ENCODE measurements at places on chromosomes 11 and 22. TPM values are rescaled to one million over a fixed set of nuclear protein-coding genes. Genes with fewer than 3 reads are reported as not detected.

The NTM gene
- 4.7 TPM for total RNA-seq

The CHADL gene
- total RNA-seq, result 0.33 TPM

The LRRC4C gene
- 0.66 TPM for total RNA-seq

The NDUFV1 gene
- total RNA-seq, result 302 TPM

The CHRM1 gene
- not detected for total RNA-seq

The CD59 gene
- 15.2 TPM for total RNA-seq

The CBLIF gene
- not detected for total RNA-seq

The PKNOX2 gene
- 2.2 TPM for total RNA-seq

The OTOG gene
- 0.69 TPM for total RNA-seq

GRCh38 chr11:123653483-123653826 is 969 bp downstream of the SCN3B start:
- no peak for DNase-seq

DNA sequence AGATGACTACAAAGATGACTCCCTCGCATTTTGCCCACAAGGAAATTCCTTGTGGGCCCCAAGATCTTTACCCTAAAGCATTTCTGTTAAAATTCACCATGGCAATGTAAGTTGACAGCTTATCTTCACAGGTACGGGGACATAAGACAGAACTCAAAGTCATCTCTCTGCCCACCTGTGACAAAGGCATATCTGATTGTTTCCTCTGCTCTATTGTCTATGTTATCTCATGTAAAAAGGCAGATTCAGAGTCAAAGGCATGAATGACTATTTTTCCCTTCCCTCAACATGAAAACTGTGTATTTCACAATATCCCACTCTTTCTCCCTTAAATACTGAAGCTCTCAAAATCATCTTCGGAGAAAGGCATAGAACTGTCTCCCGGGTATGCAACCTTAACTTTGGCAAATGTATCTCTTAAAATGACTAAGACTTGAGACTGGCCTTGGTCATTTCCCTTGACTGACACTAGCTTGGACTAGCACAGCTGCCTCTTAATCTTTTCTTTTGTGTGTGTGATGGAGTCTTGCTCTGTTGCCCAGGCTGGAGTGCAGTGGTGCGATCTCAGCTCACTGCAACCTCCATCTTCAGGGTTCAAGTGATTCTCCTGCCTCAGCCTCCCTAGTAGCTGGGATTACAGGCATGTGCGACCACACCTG is 103.2 kb downstream of the MICAL3 start:
- no peak for DNase-seq

DNA sequence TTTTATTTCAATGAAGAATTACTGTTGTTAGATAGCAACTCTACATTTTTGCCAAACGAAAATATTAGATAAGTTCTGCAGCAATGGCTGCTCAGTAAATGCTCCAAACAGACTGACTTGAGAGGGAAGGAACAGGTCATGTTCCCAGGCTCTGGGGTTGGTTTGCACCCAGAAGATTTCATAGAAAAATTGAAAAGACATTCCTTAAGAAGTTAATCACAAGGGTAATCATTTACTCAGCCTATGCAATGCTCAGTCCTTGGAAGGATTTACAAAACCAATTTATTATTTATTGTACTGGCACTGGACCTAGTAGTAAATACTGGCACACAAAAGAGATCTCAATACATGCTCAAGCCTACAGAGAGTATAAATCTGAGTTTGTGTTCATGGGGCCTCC is 179.1 kb upstream of the MTNR1B start:
- no peak for DNase-seq

DNA sequence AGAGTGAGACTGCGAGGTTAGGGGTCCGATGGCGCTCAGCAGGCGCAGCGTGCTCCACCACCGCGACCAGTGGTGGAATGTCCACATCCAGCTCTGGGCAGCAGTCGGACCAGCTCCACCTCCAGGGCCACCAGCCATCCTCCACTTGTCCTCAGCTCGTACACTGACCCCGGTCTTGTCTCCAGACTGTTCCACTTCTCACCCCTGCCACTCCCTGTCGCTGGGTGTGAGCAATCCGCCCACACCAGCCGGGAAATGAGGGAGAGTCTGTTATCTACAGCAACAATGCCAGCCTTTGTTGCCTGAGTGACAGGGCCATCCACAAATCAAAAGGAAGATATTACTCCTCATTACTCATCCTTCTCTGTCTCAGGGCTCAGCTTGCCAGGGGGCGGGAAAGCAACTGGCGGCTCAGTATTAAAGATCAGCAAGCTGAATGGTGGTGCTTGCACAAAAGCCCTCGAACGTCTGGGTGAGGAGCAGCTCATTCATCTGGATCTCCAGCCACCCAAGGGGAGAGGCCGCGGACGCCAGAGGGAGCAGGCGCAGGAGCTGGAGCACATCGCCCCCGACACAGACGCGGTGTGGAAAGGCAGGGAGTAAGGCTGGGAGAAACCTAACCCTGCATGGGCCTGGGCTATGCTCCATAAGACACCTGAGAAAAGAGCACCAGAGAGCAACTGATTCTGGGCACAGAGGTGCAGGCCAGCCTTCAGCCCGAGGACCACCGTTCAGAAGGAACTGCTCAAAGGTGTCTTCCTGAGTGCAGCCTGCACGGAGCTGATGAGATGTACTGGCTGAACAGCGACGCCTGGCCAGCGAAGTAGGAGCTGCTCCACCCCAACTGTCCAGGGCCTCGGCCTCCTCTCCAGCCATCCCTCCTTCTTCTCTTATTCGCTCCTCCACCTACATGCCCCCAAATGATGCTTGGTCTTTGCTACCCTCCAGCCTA is 21.9 kb downstream of the IGSF9B start:
- DNase-seq, result peak; percentile 57

DNA sequence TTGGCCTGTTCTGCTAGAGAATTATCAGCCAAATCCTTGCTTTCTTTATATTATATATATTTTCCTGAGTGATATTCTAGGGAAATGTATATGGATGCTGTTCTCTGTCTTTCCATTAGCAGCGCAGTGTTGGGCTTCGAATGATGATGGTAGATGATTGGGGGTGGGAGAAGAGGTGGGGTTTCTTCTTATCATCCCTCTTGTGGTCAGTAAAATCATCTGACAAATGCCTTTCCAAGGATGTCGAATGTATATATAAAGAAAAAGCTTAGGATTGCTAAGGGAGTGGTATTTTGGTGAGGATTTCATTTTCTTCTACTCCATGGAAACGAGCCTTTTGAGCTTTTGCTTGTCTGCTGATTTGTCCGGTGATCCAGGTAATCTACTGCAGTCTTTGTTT is 48.9 kb downstream of the ARHGEF12 start:
- DNase-seq, result peak; percentile 32

- DNase-seq, result no peak
Observed at GRCh38 chr11:116093065-116093464, 588.9 kb upstream of the CADM1 start.

GRCh38 chr11:15195454-15196200 is 80.9 kb downstream of the INSC start:
- no peak for DNase-seq

- no peak for DNase-seq
Observed at GRCh38 chr11:72958791-72959190, 144.6 kb downstream of the ATG16L2 start.

DNA sequence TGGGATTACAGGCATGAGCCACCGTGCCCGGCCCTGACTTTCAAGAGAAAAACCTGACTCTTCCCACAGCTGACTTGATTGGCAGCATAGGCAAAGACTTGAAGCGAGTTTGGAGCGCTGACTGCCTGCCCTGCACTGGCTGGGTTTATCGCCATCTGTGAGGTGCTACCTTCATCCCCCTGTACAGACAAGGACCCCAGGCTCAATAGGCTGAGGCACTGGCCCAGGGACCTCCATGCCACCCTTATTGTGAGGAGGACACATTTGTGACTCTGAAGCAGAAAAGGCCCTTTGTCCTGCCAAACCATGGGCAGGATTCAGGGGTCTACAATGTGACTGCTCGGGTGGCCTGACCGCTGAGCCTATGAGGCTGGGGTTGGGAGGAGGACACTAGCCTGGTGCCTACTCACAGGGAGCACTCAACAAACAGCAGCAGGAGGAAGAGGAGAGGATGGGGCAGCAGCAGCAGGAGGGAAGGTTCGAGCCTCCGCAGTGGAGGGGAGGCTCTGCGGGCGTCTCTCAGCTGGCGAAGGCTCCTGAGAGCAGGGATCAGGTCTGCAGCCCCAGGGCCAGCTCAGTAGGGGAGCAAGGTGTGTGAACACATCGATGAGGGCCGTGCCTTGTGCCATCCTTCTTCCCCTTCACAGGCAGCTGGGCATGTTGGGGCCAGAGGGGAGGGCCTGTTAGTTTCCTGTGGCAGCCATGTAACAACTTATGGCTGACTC is 72.9 kb upstream of the WNT7B start:
- DNase-seq, result no peak

- no peak for DNase-seq
Observed at GRCh38 chr11:70205049-70205725, 2.1 kb downstream of the FADD start.

- DNase-seq, result no peak
Observed at GRCh38 chr11:96335388-96335787, 7.6 kb downstream of the MAML2 start.

DNA sequence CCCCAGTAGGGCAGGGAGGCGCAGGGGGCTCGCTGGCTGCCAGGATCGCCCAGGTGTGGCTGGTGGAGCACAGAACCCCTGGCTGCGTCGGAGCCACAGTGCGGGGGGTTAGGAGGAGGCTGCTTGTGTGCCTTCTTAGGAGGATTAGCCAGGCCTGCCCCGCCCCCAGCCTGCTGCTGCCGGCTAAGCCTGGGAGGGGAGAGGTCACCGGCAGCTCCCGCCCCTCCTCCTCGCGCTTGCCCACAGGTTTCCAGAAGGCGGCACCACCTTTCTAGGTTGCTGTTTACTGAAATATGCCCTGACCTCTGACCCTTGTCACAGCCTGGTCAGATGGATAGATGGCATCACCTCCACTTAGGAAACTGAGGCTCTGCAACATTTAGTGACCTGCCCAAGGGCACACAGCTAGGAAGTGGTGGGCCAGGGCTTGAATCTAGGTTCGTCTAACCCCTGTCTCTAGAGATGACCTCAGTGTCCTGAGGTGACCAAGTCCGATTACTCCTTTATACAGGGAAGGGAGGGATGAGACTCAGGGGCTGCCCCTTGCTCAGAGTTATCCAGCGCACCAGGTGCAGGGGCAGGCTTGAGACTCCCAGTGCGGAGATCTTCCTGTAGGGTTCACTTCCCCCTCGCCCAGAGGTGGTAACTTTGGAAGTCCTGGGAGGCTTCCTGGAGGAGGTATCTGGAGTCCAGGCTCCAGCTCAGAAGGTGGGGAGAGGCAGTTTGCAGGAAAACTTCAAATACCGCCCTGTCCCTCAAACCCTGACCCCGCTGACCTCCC is 44.0 kb downstream of the MYO7A start:
- peak; percentile 97 for DNase-seq

GRCh38 chr11:35675901-35676610 is 13.5 kb downstream of the TRIM44 start:
- DNase-seq, result no peak

- DNase-seq, result no peak
Observed at GRCh38 chr11:36622431-36623136, 24.5 kb upstream of the RAG2 start.

GRCh38 chr11:130420478-130421198 is 7.8 kb downstream of the ADAMTS8 start:
- DNase-seq, result peak; percentile 15

DNA sequence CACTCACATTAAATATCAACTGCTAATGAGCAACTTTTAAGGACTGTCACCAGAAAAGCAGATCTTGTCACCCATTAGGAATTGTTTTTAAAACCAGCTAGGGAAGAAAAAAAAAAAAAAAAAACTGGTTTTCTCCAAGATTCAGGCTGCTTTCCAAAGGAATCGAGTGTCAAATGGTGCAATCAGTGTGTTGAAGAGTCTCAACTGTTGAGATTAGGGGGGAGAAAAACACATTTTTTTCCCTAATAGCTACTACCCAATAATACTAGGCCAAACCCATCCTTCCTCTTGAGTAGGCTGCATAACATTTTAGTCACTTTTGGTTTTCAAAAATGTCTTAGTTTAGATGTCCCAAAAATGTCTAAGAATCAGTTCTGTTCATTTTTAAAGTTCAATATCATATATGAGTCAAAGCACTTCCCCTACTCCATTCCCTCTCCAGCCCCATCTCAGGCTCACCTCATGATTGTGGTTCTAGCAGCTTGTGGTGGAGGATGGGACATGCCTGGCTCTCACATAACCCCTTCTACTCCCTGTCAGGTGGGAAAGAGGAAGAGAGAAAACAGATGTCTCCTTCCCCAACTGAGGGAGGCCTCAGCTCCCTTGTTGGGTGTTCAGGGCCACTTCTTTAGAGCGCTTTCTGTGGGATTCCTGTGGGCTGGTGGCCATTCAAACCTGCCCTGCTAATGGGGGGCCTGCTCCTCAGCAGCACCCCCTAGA is 193.6 kb downstream of the CWF19L2 start:
- DNase-seq, result no peak

DNA sequence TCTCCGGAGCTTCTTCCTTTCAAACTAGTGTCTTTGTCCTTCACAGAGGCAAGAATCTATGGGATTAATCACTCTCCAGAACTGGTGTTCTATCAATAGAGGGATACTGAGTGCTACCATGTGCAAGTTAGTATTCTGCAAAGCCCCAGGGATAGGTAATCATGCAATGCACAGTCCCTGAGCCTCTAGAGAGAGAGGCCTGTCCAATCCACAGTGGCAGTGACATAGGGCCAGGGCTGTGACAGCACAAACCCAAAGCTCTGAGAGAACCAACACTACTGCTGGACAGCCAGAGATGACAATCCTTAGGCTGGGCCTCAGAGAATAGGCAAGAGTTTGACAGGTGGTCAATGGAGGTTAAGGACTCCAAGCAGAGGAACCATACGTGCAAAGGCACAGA is 66.8 kb upstream of the USP47 start:
- DNase-seq, result no peak

DNA sequence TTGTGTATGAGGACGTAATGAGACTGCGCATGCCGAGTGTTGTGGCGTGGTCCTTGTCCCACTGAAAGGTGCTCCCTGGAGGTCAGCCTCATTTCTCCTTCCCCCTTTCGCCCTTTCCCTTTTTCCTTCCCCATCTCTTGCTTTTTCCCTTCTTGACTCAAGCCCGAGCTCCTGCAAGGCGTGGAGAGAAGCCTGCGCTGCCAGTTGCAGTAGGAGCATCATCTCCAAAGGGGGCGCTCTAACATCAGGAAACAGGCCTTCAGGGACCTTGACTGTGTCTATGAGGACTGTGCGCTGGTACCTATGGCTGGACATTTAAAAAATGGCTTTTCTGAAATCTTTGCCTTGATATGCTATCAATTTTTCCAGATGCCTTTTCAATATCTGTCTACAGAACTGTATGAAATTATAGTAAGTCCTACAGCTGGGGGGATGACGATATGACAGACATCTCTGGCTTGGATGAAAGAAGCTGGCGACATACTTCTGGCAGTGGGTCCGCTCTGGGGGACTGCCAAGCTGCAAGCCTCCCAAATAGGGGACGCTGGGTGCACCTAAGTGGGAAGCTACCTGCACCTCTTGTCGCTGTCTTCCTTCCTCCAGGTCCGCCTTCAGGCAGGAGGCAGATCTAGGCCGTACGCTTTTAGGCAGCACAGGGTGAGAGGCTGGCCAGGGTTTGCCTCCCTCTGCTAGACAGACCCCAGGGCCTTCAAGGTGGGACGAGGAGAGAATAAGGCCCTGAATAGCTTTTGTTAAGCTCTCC is 96.5 kb downstream of the NXPE2 start:
- DNase-seq, result peak; percentile 72

GRCh38 chr11:79087961-79088318 is 352.9 kb downstream of the TENM4 start:
- DNase-seq, result no peak

Measured in H7 (cell line).